ENCODE measurements at places on chromosomes 2 and 18. TPM values are rescaled to one million over a fixed set of nuclear protein-coding genes. Genes with fewer than 3 reads are reported as not detected.

DNA sequence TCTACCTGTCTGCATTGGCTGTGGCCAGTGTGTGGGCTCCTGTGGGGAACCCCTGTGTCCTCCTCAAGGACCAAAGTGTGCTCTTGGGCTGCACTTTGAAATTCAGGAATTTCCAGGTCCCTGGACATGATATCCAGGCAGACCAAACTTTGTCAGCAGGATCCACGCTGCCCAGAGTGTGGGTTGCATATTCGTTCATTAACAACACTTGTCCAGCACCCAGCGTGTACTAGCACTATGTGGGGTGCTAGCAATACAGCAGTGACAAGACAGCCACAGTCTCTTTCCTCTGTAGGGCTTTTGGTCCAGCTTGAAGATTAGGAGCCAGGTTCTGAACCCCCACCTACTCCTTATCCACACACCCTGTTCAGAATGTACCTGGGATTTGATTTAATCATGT, 304.5 kb downstream of the ZNF521 start:
- no peak for DNase-seq

GRCh38 chr18:45896991-45897390, 70.1 kb downstream of the EPG5 start:
- no peak for DNase-seq

- no peak for DNase-seq
These were observed 32.0 kb downstream of the LPIN1 start for GRCh38 chr2:11778416-11778815.

DNA sequence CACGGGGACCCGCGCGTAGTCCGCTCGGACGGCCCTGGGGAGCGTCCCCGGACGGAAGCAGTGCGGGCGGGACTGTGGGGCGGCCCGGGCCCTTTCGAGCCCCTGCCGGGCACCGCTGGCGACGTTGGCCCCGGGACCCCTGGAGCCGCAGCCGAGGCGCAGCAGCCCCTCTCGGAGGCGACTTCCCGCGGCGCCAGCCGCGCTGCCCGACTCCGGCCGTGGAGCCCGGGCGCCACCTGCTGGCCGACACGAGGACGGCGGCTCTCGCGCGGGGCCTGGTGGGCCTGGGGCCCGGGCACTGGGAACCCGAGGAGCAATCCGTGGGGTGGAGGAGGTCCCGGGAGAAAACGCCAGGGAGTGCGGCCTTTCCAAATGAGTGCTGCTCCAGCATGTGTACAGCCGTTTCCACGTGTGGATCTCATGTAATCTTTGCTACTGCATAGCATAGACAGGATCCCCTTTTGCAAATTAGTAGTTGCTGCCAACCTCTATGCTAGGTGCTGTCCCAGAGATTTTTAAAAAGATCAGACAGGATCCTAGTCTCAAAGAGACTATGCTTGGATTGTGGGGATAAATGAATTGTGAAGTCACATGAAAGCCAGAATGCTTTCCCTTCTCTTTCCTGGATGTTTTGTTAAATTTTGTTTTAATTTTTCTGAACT, 4.0 kb downstream of the ID2 start:
- no peak for DNase-seq

- DNase-seq, result no peak
These were observed 67.4 kb downstream of the TNP1 start for GRCh38 chr2:216792222-216793021.

GRCh38 chr18:75624869-75625268, 197.4 kb upstream of the SMIM21 start:
- no peak for DNase-seq

- no peak for DNase-seq
These were observed 423.7 kb downstream of the METTL4 start for GRCh38 chr18:2147476-2148230.

- no peak for DNase-seq
These were observed 30.8 kb downstream of the TWSG1 start for GRCh38 chr18:9365406-9365805.

GRCh38 chr2:125086313-125087184, 1061.5 kb downstream of the CNTNAP5 start:
- no peak for DNase-seq

- DNase-seq, result no peak
These were observed 447.0 kb upstream of the ID2 start for GRCh38 chr2:8234757-8235374.

- DNase-seq, result no peak
These were observed 205.5 kb upstream of the SESTD1 start for GRCh38 chr2:179470089-179470488.

GRCh38 chr2:216504376-216504762, 5.7 kb downstream of the RPL37A start:
- DNase-seq, result no peak

DNA sequence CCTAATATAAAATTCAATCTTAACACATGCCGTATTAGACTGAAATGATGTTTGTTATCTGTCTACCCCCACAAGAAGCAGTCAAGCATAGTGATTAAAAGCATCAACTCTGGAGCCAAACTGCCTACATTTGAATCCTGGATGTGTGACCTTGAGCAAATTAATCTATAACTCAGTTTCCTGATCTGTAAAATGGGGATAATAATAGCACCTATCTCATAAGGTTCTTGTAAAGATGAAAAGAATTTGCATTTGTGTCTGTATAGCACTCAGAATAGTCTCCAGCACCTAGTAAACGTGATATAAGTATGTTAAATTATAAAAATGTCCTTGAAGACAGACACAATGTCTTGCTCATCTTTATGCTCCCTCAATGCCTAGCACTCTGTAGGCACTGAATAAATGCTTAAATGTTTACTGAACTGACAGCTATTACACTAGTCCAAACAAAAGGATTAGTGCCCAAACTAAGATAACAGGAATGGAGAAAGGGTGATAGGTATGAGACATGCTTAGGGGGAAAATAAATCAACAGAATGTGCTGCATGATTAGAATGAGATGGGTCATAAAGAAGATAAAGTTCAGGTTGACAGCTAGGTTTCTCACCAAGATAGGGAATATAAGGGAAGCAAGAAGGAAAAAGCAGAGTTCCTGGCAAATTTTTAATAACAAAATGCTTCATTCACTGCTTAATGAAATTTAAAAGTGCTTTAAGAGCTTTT, 180.6 kb downstream of the ATAD2B start:
- DNase-seq, result no peak

Gene D2HGDH
- polyA plus RNA-seq, result 7.3 TPM

Gene IL1RL1
- 0.30 TPM for polyA plus RNA-seq

Gene AP1S3
- 2.3 TPM for polyA plus RNA-seq

Gene CHRNG
- not detected for polyA plus RNA-seq

Gene DNER
- not detected for polyA plus RNA-seq

Gene DHRS9
- not detected for polyA plus RNA-seq

Gene SLC19A3
- not detected for polyA plus RNA-seq

Measured in AG04450 (cell line).